ENCODE measurements at places on chromosomes 2 and 18.
A peak's percentile ranks its signal among the peaks of the same experiment; 100 is the strongest.

DNA sequence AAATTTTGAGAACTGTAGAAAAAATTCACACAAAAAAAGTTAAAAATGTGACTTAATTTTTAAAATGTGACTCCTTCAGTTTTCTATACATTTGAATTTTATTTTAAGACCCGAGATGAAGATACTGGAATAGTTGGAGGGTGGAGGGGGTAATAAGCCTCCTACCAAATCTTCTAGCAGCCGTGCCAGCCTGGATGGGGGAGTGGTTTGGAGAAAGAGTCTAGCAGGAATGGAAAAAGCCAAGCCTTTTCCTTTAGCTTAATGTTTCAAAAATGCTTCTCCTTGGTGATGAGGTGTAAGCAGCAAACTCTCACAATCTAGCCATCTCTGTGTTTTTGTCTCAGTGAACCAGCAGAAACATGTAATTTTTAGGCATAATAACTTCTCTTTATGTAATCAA lies 14.7 kb downstream of the CASP8 start:
- no peak for DNase-seq

DNA sequence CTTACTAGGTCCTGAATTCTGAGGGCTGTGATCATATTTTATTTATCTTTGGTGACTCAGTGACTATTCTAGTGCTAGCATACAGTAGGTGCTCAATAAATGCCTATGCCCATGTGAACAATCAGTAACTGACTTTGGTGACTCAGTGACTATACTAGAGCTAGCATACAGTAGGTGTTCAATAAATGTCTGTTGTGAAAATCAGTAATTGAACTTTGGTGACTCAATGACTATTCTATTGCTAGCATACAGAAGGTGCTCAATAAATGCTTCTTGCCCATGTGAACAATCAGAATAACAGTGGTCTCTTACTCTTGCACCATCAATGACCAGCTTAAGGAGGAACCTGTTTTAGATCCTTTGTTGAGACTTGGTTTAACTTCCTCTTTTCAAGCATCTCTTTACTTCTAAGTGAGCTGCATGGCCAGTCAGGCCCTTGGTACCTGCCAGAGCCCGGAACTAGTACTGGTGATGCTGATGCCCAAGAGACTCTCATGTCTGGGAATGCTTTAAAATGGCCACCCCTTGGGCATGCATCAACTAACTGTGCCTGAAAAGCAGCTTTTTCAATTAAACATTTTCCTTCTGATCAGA lies 214.9 kb upstream of the SPRED2 start:
- no peak for DNase-seq

DNA sequence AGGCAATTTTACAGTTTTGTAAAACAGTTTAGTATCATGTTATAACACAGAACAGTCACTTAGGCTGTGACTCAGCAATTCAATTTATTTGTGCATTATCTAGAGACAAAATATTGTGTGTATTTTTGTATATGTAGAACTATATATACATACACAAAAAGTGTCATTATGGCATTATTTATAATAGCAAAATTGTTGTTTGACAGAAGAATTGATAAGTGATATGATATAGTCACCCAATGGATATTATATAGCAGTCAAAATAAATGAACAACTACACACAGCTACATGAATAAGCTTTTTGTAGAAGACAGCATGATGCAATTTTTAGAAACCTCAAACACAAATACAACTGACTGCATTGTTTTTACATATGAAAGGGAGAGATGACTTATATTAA lies 334.0 kb downstream of the TRIB2 start:
- DNase-seq = peak; percentile 37

DNA sequence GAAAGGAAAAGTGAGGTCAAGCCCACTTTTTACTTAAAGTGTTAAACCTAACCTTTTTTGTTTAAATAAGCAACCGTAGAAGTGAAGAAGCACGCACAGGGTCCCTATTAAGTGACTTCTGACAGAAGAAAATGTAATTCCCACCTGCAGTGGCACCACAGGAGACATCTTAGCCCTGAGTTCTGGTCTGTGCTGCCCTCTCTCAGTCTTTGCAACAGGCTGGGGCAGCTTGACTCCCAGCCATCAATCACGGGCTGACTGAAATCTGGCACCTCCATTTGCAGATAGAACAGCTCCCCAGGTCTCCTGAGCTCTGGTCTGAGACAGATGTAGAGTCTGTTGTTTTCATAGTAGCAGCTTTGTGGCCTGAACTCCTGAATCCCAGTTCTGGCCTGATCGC lies 170.0 kb downstream of the LTBP1 start:
- no peak for DNase-seq

DNA sequence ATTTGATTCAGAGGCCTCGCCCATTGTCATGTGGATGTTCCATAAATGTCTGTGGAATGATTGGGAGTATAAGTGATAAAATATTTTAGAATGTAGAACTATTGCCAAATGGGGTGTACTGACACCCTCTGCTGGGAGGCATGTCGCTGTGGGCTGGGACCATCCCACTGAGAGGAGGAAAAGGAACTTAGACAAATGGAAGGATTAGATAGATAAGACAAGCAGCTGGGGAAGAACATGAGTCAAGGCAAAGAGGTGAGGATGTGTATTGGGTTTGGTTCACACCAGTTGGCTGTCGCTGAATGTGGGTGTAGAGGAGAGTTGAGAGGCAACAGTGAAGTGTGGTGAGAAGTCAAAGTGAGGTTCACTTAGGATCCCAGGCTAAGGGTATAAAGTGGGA lies 4.0 kb downstream of the C2orf74 start:
- no peak for DNase-seq

DNA sequence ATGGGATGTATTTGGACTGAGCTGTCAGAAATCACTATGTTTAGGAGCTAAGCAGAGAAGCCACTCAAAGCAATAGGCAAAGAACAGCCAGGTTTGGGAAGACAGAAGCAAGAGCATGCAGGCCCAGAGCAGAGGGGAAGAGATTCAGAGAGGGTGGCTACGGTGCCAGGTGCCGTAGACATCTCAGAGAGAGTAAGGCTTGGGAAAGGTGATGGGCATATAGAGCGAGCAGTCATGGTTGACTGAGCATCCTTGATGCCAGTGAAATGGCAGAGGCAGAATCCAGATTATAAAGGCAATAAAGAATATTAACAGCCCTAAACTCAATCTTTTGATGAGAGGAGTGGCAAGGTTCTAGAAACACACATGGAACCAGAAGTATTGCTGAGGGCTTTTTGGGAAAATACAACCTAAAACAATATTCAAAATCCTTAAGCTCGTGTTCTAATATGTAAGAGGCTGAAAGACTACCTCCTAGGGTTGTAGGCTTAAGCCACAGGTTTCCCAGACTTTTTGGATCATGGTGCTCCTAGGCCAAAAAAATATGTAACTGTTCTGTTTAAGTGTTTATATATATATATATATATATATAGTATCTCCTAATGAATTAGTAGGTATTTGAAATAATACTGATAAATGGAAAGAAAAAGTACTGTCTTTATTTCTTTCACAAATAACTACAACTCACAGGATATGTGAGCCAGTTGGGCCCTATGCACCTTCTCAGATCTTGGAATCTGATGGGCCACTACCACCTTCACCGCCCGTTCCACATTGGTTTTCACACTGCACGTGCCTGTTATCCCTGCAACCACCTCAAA lies 113.3 kb downstream of the MYCN start:
- DNase-seq = no peak

DNA sequence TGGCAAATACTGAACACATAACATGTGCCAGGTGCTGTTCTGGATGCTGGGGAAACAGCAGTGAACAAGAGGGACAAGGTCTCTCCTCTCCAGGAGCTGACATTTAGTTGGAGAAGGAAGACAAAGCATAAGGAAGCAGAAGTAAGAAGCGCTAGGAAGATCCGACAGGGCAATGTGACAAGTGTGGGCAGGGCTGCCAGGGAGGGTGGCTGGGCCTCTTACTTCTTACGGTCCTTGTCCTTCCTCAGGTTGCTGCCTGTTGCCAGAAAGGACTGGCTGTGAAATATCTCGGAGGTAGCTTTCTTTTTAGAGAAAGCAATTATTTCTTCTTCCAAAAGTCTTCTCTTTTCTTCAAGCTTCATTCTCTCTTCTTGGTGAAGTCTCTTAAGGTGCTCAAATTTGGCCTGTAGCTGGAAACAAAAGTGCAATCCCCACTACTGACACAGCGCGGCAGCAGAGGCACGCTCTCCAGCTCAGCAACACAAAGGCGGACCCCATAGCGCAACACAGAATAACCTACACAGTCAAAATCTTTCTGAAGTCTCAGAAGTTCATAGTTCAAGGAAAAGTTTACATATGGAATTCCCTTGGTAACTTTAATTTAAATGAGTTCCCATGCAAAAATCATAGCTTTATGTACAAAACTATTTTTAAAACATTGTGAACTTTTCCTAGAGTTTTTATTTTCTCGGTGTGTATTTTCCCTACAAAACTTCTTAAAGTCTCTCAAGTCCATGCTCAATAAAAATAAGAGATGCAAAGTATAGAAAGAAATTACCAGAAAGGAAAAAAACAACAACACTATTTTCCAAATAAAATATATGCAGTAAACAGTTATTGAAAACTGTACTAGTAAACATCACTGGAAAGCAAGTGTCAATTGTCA lies 67.7 kb downstream of the SEPTIN10 start:
- peak; percentile 50 for DNase-seq

DNA sequence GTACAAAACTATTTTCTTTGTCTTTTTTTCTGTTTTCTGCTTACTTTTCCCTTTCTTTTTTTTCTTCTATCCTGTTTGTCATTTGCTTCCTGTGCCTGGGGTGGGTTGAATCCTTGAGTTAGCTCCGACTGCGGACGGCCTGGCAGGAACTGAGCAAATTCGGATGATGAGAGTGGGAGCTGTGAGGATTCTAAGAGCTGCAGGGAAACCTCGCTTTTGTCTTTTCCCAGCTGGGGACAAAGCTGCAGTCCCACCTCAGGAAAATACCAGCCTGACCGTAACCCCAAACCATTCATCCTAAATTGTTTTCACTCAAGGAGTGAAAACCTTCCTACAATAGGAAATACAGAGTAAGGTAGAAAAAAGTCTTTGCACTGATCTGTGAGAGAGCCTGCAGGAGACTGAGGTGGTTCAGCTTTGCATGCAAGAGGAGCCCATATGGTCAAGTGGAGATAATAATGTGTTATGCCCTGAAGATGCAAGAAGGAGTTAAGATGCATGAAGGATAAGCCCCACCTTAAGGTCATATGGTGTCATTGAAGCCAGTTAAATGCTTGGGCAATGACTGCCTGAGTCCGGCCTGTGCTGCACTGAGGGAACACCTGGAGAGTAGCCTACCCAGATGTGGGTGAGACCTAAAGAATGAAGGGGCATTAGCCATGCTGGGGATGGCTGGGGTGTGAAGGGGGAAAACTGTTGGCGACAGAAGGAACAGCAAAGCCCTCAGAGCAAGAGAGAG lies 31.7 kb upstream of the ARL4C start:
- DNase-seq = no peak

DNA sequence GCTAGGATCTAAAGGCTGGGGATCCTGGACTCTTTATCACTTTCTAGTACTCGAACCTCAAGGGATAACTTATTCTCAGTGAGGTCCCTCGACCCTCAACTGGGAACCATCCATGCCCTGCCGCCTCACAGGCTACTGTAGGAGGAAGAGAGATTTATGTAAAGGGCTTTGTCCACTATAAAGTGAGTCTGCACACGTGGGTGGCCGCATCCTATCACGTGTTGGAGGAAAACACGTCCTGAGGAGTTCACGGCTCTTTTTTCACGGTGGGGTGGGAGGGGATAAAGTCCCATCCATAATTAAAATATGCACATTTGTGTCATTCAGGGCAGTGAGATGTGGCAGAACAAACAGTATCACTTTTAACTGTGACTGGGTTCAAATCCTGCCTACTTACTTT lies 176.6 kb downstream of the KLHL29 start:
- DNase-seq = no peak

- DNase-seq = peak; percentile 45
These were observed 148.6 kb upstream of the PKDCC start for GRCh38 chr2:41899189-41899588.

- no peak for DNase-seq
These were observed 151.3 kb upstream of the PELI1 start for GRCh38 chr2:64295326-64296139.

GRCh38 chr2:33121416-33121815 lies 174.7 kb downstream of the LTBP1 start:
- no peak for DNase-seq

GRCh38 chr2:154836632-154837031 lies 138.1 kb downstream of the KCNJ3 start:
- DNase-seq = no peak

- DNase-seq = no peak
These were observed 61.4 kb downstream of the CYRIA start for GRCh38 chr2:16604236-16604635.

DNA sequence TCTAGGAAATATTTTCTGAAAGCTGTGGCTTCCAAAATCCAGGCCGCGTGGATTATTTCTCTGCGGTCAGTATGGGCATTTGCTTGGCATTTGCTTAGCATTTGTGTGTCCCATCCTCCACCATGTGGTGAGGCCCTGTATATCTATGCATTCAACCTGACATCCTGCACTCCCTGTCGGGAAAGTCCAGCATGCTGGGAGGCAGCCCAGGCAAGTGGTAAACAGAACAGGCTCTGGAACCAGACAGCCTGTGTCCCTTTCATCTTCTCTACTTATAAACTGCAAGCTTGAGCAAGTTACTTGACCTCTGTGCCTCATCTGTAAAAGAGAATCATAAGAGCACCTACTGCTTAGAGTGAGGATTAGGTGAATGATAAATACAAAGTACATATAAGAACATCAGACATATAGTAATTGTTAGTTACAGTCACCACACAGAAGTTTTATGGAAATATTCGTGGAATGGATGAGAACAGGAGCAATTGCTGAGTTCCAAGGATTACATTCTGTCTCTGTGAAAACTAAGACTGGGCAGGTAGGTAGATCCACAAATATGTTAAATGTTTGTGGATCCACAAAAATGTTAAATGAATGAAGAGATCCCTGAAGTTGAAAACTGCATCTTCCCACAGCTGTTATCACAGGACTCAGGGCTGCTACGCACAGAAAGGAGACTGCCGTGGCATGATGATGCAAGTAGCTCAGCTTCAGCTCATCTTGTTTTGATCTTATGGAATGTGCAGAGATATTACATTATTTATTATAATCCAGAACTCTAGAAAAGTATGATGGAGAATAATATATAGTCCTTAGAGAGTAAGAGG lies 317.0 kb upstream of the MMADHC start:
- DNase-seq = peak; percentile 31

GRCh38 chr2:4416431-4416830 lies 713.1 kb downstream of the DCDC2C start:
- no peak for DNase-seq

DNA sequence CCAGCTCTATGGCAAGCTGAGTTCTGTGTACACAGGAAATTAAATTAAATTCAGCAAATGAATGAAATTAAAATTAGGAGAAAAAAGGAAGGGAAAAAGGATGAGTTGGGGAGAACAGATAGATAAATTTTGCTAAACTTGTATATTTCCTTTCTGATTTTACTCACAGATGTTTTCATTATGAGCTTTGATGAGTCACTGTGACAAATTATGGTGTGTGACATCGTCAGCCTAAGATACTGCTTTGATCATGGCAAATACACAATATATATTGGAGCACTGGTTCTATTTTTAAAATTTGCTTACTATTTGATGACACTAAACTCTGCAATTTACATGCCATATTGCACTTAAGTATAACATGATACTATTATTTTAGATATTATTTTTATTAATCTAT lies 464.6 kb upstream of the SPHKAP start:
- DNase-seq = peak; percentile 37

GRCh38 chr18:25262920-25263319 lies 89.0 kb downstream of the ZNF521 start:
- peak; percentile 59 for DNase-seq

Measured in fibroblast of upper back skin (primary cell).